ENCODE measurements at places on chromosomes 1 and 21.

- no peak for DNase-seq
These were observed 1003.0 kb upstream of the NCAM2 start for GRCh38 chr21:19995253-19995652.

DNA sequence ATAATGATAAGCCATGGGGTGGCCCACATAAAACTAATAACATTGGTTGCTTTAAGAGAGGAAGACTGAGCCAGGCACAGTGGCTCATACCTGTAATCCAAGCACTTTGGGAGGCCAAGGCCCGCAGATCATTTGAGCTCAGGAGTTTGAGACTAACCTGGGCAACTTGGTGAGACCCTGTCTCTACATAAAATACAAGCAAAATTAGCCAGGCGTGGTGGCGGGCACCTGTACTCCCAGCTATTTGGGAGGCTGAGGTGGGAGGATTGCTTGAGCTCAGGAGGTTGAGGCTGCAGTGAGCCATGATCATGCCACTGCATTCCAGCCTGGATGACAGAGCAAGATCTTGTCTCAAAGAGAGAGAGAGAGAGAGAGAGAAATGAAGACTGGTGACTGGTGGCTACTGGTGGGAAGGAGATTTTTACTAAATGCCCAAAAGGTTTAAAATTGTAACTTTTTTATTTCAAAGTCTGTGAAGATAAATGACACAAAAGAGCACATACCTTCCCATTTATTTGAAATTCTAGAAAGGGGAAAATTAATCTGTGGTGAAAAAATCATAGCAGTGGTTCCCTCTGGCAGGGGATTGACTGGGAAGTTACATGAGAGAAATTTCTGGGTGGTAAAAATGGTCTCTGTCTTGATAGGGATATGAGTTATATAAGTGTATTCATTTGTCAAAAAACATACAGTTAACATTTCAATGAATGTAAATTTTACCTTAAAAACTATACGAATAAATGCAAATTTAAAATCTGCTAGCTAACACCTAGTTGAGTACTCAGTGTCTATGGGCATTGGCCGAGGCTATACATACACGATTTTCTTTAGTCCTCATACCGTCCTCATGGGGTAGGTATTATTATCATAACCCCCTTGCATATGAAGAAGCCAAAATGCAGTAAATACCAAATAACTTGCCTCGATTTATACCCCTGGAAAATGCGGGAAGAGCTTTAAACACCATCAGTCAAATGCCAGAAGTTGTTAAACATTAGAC is 2.2 kb upstream of the NBPF1 start:
- DNase-seq: no peak

- no peak for DNase-seq
These were observed 423 bp downstream of the URB1 start for GRCh38 chr21:32392299-32392879.

- DNase-seq: no peak
These were observed 11.4 kb downstream of the SLC45A3 start for GRCh38 chr1:205668951-205669340.

DNA sequence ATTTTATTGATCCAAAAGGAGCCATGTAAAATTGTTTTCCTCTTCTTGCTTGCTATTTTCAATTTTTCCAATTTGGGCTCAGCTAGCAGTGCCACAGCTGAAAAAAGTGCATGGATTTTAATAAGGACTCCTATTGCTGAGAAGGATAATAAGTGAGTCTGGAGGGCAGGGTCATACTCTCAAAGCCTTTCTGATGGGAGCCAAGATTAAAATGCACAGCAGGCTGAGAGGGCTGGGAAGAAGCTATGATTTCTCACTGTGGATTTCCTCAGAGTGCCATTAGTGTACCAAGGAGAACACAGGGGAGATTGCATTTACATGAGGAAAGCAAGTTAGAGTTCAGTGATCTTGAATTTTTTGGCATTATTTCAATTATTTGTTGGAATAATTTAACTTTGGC is 261.3 kb downstream of the ST6GALNAC3 start:
- no peak for DNase-seq

DNA sequence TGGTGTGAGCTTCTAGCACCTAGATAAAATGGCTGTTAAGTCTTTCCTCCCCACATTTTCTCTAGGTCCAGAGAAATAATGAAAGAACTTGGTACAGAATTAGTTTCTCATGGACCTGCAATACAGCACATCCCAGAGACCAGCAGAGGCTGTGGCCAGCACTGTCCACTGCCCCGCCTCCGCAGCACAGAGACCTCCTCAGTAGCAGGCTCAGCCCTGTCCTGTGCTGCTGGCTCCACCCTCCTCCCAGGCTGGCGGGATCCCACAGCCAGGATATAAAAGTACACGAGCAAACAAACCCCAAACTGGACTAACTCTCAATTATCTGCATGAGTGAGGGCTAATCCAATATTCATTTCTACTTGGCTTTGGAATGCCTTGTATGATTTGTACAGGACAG is 401.5 kb downstream of the RPS6KC1 start:
- no peak for DNase-seq

DNA sequence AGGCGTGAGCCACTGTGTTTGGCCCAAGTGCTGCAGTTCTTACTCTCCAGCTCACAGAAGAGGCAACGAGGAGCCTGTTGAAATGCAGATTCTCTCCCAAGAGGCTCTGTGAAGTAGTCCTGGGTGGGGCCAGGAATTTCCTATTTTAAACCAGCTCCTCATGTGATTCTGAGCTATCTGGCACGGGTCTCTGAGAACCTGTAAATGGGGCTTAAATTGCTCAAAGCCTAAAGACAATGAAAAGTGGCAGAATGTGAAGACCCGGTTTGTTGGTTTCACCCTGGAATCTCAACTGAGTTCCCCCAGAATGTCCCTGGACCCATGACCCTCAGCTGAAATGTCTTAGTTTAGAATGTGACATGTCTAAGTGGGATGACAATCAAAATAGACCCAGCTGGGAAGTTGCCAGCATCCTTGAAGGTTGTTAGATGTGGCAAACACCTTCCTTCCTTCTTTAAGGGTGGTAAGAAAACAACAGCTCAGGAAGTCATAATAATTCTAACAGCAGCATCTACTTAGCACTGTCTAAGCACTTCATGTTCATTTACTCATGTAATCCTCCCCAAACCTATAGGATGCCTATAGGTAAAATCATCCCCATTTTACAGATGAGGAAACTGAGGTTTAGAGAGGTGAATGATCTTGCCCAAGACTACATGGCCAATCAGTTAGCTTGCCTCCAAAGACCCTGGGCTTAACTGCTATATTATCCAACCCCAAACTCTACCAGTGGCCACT is 20.9 kb upstream of the ATP5PO start:
- no peak for DNase-seq

- no peak for DNase-seq
These were observed 6.5 kb downstream of the TMEM82 start for GRCh38 chr1:15748690-15749398.

- no peak for DNase-seq
These were observed 116.2 kb downstream of the HMCN1 start for GRCh38 chr1:185850366-185850765.

DNA sequence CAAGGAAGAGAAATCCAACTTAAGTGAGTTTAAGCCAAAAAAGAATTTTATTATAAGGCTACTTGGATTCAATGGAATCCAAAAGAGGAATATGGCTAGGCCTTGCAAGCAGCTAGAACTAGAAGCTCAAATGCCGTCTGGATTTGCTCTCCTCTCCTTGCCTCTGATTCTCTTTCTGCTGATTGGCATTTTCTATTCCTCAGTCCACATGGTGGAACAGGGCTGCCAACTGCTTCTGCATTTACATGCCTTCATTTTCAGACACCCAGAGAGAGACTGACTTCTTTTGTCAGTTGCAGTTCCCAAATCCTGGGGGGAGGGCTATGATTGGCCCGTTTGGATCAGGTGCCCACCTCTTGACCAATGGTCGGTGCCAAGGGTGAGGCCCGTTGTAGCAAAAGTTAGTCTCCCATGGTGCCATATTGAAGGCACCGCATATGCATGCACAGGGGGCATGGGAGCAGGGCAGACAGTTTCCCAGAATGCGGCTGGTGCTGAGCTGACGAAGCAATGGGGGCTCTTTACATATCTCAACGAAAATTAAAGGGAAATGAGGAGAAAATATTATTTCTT is 18.3 kb downstream of the ZBTB18 start:
- DNase-seq: no peak

- DNase-seq: no peak
These were observed 1.6 kb upstream of the NPHP4 start for GRCh38 chr1:5993556-5994491.

- no peak for DNase-seq
These were observed 220.5 kb downstream of the TRABD2B start for GRCh38 chr1:47776667-47777131.

DNA sequence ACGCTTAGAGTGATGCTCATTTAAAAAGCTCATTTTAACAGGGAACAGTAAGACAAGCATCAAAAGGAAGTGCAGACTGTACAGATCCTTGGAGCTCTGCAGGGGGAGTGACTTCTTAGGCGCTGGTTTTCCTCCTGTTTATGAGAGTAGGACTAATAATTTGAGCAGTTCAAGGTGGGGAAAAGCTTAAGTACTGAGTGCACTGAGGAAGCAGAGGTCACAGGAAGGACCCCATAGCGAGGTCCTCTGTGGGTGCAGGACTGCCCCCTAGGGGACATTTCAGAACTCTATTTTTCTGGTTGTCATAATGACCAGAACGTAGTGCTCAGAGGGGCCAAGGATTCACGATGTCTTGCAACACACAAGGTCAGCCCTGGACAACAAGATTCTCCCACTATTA is 112.1 kb downstream of the HLCS start:
- DNase-seq: no peak

GRCh38 chr1:13587256-13588030 is 3.8 kb downstream of the PDPN start:
- no peak for DNase-seq

DNA sequence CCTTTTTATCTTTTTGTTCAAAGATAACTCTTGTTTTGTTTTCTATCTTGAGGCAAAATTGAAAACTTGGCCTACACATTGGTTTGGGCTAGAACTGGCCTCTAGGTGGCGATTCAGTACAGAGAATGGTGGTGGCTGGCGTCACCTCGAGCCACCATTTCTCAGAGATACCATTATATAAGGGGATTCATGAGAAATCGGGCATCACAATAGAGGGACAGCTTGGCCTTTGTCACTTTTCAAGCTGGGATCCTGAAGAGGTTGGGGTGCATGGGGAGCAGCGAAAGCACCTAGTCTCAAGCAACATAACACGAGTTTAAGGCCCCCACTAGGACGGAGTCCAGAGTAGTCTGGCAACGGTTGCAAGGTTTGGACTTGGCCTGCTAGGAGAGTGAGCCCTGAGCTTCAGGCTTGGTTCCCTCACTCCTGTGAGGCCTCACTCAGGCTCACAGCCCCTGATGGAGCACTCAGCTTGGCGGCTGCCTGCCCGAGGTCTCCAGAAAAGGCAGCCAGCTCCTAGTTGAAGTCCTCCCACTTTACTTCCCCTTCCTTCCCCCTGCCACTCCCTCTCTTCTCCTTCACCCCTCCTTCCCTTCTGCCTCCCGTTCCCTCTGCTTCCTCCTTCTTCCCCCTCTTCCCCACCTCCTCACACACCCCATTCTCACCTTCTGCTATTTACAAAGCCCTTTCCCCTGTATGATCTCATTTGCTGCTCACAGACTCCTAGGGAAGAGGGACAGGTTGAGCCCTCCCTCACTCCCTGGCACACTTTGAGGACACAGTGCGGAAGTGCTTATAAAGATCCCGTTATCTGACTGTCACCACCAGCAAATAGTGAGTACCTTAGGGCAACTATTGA is 67.8 kb downstream of the LRIG2 start:
- no peak for DNase-seq

DNA sequence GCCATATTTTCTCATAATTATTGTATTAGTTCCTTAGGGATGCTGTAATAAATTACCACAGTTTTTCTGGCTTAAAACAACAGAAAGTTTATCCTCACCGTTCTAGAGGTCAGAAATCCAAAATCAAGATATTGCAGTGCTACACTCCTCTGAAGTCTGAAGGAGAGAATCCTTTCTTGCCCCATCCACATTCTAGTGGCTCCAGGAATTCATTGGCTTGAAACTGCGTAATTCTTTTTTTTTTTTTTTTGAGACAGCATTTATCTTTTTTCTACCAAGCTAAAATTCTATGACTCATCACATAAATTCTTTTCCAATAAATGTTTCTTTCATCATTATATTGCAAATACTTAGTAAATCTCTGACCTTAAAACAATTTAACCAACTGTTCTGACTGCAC is 451.0 kb upstream of the RGS18 start:
- no peak for DNase-seq

GRCh38 chr1:154418062-154418921 is 13.1 kb downstream of the IL6R start:
- no peak for DNase-seq

GRCh38 chr1:23403735-23404486 is 20.6 kb downstream of the TCEA3 start:
- peak; percentile 81 for DNase-seq

- no peak for DNase-seq
These were observed 4.5 kb downstream of the NPL start for GRCh38 chr1:182794091-182794490.

GRCh38 chr1:6811583-6811982 is 26.3 kb downstream of the CAMTA1 start:
- DNase-seq: no peak

- DNase-seq: no peak
These were observed 1.2 kb upstream of the DLGAP3 start for GRCh38 chr1:34930702-34931071.

DNA sequence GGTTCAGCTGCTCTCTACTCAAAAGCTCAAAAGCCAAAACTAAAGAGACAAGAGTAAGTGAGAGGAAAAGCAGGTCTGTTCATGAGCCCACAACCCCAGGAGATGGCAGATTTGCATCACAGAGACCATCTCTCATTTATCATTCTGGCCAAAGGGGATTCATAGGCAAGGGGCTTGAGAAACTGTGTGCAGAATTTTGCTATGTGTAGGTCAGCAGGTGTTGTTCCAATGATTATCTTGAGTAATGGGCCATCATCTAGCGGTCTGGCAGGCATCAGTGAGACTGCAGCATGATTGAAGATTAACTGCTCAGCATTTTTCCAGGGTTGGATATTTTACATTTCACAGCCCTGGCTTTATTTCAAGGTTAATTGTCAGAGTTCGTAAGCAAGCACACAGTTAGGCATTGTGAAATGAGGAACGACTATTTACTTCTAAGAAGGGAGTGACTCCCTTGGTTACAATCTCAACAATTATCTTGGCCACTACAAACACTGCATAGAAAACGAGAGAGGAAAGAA is 1204.6 kb upstream of the TMPRSS15 start:
- DNase-seq: no peak

- no peak for DNase-seq
These were observed 6.4 kb downstream of the CASZ1 start for GRCh38 chr1:10789803-10790702.

- no peak for DNase-seq
These were observed 76.2 kb upstream of the TEKT2 start for GRCh38 chr1:36007741-36008140.

- no peak for DNase-seq
These were observed 10.5 kb downstream of the ZMYM4 start for GRCh38 chr1:35278886-35279554.

DNA sequence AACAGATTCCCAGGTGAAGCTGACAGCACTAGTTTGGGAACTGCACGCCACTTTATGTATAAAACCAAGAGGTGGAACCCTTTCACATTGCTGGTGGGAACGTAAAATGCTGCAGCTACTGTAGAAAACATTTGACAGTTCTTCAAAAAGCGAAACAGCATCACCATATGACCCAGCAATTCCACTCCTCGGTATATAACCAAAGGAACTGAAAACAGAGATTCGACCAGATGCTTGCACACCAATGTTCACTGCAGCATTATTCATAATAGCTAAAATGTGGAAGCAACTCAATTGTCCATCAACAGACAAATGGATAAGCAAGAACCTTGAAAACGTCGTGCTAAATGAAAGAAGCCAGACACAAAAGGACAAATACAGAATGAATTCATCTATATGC is 17.5 kb downstream of the RSPH1 start:
- DNase-seq: no peak

Measured in AG09319 (cell line).